Stimulated activated CD4-positive, alpha-beta T cell treated with anti-CD3 and anti-CD28 coated beads, TNF-alpha, amount 100 ng/mL, for 48 hours (primary cell): ENCODE measurements at places on chromosomes 6 and 20.

GRCh38 chr6:134437376-134437775 is 119.5 kb upstream of the SGK1 start:
- no peak for DNase-seq

- no peak for DNase-seq
Observed at GRCh38 chr20:23988561-23988960, at the start of gene GGTLC1. Gene GGTLC1 (minus strand): TSS chr20:23988779. CDS start chr20:23986611, 2,168 bp downstream.

DNA sequence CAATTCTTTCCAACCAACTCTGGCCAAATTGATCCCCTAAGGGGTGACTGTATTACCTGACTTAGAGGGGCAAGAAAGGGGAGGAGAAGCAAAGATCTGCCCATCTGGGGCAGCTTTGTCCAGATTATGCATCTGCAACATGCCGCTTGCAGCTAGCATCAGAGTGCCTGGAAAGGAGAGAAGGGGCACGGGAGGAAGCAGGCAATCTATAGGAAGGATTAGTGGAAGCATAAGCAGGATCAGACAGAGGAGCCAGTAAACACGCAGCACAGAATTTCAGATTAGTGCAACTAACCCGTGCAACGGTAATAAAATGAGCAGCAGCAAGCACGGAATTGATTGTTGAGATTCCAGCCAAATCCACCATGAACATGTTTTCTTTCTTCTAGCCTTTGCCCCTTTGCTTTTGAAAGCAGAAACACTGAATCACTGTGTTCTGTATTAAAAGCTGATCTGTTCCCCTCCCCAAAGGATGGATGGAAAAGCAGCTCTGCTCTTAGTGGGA is 643.6 kb upstream of the CHD6 start:
- DNase-seq: no peak

- DNase-seq: no peak
Observed at GRCh38 chr6:166203003-166203640, 35.5 kb upstream of the TBXT start.
